ENCODE measurements at places on chromosomes 5 and 9.

- DNase-seq = no peak
Measured at GRCh38 chr5:80324912-80325311, 5.1 kb downstream of the SPZ1 start.

- no peak for DNase-seq
Measured at GRCh38 chr9:4095484-4095883, 204.4 kb downstream of the GLIS3 start.

DNA sequence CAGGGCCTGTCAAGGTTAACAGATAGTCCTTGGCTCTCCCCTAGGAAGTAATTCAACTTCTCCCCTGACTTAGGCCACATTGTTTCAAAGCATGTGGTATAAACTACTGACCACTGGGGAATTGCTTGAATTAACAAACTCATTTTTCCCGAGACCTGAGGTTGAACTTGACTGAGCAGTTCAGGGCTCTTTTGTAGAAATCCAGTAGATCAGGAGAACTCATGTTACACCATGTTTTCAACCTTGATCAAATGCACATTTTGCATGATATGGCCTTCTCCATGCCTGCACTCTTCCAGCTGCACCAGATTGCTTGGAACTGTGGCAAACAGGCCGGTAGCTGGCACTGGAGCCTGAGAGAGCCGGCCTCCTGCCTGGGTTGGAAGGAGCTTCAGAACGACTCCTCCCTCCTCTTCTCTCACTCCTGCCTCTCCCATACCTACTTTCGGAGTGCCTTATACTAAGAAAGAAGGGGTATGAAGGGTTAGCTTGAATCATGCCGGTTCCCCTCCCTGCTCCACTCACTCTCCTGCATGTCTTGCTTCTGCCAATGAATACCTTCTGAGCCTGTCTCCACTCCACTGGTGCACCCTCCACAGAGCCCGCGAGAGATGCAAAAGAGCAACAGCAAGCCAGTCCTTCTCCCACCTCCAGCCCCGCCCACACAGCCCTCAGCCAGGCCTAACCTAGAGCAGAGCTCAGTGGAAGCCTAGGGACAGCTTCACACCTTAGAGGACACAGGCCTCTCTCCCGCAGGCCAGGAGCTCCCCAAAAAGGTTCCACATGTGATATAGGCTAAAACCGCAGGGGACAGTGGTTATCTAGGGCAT is 159.4 kb downstream of the MACROH2A1 start:
- DNase-seq = no peak

DNA sequence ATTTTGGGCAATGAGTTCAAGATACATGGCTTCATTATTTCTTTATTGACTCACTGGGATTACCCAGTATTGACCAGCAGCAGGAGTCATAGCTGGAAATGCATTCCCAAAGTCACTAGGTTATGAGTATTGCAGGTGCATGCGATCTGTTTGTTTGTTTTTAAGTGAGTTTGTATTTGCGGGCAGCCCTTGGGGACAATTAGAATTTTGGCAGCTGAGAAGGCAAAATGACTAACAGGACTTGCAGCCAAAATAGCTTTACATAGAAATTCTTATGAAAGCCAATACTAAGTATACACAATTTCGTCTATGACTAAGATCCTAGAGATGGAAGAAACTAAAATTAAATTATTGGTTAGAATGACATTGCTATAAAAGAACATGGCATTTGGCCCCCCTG is 18.1 kb upstream of the RGMB start:
- DNase-seq = no peak

GRCh38 chr9:95264954-95265615 is 52.4 kb downstream of the FANCC start:
- no peak for DNase-seq

GRCh38 chr9:129353697-129354336 is 175.8 kb upstream of the IER5L start:
- no peak for DNase-seq

Measured in NT2/D1 (cell line).